ENCODE measurements at places on chromosomes 4 and X. TPM values are rescaled to one million over a fixed set of nuclear protein-coding genes. Genes with fewer than 3 reads are reported as not detected.

MAGEC1 gene
- polyA plus RNA-seq: not detected

CHIC1 gene
- 10.0 TPM for polyA plus RNA-seq

TGIF2LX gene
- not detected for polyA plus RNA-seq

LEF1 gene
- polyA plus RNA-seq: 78.9 TPM

SRPX gene
- polyA plus RNA-seq: 13.9 TPM

FRYL gene
- polyA plus RNA-seq: 45.4 TPM

TMEM187 gene
- polyA plus RNA-seq: 5.8 TPM

PRRG3 gene
- polyA plus RNA-seq: 6.6 TPM

MGARP gene
- 0.55 TPM for polyA plus RNA-seq

GAGE12H gene
- polyA plus RNA-seq: not detected

TMEM150C gene
- polyA plus RNA-seq: 27.5 TPM

DNA sequence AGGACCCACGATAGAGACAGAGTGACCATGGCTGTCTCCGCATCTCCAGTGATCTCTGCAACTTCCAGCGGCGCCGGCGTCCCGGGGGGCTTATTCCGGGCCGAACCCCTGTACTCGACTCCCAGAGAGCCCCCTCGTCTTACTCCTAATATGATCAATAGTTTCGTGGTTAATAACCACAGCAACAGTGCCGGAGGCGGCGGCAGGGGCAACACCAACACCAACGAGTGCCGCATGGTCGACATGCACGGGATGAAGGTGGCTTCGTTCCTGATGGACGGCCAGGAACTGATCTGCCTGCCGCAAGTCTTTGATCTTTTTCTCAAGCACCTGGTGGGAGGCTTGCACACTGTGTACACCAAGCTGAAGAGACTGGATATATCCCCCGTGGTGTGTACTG lies 343 bp downstream of the DACH2 start:
- DNase-seq: no peak

DNA sequence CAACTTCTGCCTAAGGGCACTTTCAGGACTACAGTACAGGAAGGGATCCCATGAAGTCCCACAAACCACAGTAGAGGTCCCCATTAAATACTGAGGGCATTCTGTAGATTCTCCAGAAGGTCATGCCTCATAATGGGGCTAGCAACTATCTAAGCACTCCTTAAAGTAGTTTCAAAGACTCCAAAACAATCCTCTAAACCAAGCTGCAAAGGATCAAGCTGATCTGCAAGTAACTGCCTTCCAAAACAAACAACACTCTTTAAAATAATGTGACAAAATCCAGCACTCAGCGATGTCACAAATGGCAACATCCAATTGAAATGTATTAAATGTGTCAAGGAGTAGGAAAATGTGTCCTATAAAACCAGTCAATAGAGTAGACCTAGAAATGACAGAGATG lies 118.7 kb downstream of the FRYL start:
- DNase-seq: no peak

- no peak for DNase-seq
Observed at GRCh38 chrX:71103110-71103983, 3.2 kb downstream of the CXorf65 start.

DNA sequence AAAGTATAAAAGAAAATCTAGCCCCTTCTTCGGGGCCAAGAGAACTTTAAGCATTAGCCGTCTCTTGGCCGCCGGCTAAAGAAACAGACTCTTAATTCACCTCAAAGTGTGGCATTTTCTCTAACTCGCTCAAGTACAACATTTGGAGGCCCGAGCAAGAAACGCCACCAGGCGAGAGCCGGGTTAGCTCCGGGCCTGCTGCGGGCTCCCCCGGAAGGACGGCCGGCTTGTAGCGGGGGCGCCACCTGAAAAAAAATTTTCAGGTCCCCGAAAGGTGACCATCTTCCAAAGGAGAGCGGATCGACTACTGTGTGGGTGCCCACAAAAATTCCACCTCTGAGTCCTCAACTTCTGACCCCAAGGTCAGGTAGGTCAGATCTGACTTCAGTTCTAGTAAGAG lies 156.0 kb downstream of the DEFB131A start:
- no peak for DNase-seq

DNA sequence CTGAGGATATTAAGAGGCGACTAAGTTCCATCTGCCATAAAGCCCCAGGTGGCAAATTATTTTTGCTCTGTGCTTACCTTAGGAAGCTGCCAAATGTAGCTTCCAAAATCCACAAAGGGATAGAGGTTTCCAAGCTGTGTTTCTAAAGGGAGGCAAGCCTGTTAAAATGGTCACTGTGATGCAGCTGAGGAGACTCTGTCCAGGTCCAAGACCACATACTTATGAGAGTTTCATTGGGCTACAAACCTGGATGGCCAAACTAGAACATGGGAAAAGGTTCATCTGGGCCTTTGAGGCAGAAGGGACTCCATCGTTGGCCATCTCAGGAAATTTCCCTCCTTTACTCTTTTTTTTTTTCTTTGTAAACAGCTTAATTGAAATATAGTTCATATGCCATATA lies 306.9 kb upstream of the FGF13 start:
- no peak for DNase-seq

GRCh38 chr4:2859514-2859913 lies 15.9 kb downstream of the ADD1 start:
- no peak for DNase-seq

DNA sequence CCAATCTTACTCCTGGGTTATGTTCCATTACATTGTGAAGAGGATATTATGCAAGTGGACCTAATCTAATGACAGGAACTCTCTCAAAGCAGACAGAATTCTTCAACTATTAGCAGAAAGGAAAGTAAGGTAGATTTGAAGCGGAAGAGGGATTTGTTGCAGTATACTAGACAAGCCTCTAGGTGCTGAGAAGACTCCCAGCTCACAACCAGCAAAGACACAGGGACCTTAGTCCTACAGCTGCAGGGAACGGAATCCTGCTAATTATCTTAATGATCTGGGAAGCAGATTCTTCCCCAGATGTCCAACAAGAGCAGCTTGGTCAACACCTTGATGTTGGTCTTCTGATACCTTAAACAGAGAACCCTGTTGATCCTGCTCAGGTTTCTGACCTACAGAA lies 73.6 kb downstream of the STK32B start:
- no peak for DNase-seq

GRCh38 chrX:100649550-100650356 lies 5.8 kb downstream of the SRPX2 start:
- DNase-seq: no peak

DNA sequence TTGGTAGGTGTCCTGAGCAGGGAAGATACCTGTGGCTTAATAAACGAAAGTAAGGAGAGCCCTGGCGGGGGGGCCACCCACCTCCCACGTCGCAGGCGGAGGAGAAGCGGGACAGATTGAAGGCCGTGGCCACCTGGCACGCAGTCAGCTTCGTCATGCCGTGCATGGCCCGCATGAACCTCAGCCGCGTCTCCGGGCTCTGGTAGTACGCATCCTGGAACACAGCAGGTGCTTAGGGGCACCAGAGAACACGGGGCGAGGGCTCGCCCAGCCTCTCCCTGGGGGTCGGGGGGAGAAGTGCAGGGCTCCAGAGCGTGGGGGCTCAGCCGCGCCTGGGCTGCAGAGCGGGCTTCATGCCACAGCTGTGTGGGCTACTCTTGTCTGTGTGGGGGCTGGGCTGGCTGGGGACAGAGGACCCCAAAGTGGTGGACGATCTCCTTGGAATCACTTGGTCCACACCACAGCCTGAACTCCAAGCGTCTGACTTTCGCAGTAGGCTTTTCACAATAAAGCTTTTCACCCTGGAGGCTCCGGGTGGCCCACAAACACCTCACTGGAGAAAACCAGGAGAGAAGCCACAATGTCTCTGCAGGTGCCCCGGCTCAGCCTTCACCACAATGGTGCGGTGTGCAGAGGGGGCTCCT lies 27.1 kb upstream of the SLC25A6 start:
- DNase-seq: no peak

DNA sequence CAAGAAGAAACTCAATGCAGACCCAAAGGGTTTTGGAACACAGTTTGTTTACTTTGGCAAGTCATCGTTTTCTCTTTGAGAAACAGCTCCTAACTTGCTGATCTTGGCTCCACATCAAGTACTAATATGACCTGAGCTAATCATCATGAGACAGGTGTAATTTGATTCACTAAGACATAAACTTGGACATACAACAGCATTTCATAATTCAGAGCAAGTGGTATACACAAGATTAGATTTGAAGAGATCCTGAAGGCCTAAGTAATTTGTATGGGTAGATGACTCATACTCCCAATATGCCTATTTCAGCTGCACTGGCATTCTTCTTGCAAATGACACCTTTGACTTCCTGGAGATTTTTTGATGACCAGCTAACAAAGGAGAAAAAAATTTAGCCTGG lies 1521.7 kb downstream of the RPA4 start:
- no peak for DNase-seq

DNA sequence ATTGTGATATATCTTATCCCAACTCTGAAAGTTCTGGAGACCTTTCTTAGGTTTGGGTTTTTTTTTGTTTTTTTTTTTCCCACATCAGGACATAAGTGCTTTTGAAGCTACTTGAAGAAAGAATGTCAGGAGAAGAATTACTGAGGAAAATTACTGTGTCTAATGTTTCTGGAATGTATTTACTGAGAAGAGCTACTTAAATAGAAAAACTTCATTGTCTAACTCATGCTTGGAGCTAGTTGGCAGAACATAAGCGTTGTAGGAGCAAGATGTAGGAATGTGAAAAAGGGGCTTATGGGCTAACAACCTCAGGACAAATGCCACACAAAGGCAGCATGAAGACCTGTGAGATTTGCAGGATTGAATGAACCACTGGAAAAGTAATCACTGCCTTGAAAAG lies 166.6 kb upstream of the GLRA2 start:
- no peak for DNase-seq

GRCh38 chr4:146267826-146268225 lies 53.5 kb downstream of the REELD1 start:
- no peak for DNase-seq

DNA sequence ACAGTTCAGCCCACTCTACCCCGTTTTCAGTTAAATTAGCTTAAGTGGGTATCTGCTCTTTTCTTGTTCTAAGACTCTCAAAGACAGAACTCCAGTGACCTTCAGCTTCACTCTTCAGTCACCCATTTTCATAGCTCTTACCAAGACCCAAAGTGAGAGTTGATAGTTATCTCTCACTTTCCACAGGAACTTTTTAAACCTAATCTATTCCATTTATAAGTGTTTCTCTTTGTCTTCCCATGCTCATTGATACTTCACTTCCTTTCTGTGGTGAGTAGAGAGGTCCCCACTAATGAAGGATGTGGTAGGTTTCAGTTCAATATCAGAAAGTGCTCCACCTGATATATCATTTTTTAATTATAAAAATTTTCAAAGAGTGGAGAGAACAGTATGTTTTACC lies 33.4 kb downstream of the COX18 start:
- no peak for DNase-seq

DNA sequence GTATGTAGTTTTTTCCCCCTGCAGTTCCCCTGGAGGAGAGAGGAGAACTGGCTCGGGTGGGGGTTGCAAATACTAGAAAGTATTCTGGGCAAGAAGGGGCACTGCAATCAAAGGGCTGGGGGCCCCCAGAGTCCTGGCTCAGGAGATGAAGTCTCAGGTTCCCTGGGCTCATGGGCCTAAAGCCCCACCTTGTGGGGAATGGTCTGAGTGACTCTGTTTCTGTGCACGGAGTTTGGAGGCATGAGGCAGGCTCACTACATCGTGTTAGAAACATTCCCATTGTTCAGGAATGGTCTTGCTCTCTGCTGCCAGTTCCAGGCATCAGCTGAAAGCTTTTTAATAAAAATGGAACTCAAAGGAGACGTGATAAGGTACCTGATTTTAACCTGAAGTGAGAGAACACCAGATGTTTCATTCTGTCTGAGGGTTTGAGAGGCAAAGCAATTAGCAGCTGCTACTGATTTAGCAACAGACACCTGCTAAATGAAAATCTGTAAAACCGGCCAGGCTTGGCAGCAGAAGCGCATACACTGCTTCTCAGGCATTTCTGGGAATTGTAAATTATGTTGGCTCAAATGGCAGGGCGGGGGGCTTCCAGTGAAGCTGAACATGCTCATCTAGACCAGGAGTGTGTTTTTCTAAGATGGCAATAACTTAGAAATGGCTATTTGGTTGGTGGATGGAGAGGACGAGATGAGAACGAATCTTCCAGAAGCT lies 122.7 kb downstream of the TMEM164 start:
- no peak for DNase-seq

DNA sequence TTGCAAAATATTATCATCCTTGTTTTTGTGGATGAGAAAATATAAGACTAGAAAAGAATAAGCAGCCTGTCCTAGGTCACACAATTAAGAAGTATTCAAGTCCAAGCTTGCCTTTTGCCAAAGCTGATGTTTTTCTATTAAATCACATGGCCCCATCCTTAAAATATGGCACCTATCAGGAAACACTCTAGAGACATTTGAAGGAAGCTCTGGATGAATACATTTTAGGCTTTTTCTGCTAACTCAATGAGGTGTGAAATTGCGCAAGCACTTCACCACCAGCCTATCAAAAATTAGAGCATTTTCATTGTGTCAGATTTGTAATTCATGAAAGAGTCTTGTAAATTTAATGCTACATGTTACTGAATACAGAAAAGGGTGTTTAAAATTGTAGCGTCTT lies 251.1 kb upstream of the MAD2L1 start:
- DNase-seq: no peak

- DNase-seq: no peak
Observed at GRCh38 chrX:145716226-145716625, 101.4 kb upstream of the SLITRK2 start.

DNA sequence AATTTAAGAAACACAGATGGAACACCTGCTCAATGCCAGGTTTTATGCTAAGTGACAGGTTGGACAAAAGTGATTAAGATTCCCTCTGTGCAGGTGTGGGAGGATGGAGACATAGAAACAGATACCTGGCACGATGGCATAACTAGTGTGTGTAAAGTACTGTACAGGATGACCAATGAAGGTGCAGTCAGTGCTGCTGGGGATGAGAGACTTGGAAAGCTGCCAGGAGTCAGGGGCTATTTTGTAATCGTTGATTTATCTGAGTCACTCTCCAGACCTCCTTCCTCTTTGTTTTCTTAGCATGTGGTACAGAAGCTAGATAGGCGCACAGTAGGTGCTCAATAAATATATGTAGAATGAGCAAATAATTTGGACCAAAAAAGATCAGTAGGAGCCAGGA lies 58.2 kb downstream of the CWH43 start:
- no peak for DNase-seq

Data from right renal cortex interstitium (tissue), 3 donors.